ENCODE measurements at places on chromosomes 7 and 10. TPM values are rescaled to one million over a fixed set of nuclear protein-coding genes. Genes with fewer than 3 reads are reported as not detected.

DNA sequence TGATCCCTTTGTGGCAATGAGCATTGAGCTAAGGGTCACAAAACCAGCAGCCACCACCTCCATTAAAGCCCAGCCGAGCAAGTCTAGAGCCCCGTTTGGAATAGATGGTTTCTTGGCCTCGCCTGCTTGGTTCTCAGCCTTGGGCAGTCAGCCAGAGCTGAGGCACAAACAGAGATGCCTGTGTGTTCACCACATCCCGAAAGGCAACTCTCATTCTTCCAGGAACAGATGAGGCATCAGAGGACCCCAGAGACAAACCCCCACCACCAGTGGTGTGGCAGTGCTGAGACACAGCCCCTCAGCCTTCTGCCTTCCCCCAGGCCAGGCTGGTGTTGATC, 203.3 kb upstream of the ZMIZ1 start:
- no peak for DNase-seq

The PDE6C gene
- total RNA-seq, result not detected

The CPA5 gene
- 0.56 TPM for total RNA-seq

DNA sequence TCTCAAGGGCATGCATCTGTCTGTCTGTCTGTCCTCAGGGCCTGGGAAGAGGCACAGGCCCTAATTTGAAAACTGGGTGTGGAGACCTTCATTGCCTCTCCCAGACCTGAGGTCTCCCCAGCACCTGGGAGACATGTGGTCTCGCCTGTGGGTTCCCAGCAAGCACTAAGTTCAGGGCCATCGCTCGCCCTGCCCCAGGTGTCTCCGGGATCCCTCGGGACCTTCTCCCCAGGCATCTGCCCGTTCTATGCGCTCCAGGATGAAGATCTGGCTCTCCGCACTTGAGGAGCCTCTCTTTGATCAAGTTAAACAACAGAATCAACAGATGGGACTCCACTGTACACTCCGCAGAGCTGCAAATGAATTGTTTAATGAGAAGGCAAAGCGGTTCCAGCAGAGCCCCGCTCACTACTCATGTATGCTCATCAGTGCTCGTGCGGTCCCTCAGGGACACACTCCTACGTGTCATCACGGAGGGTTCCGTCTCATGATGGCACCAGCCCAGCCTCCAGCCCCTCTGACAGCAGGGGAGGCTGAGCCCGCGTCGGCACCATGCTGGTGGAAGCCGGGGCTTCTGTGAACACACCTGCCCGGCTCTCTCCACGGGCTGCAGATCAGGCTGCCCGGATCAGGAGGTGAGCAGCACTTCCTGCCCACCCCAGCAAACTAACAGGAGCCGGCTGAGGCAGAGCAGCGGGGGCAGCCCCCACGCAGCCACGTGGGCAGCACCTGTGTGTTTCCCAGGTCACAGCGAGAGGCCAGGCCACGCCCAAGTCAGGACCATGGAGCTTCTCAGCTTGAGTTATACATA, 132.8 kb downstream of the TCERG1L start:
- DNase-seq, result no peak

DNA sequence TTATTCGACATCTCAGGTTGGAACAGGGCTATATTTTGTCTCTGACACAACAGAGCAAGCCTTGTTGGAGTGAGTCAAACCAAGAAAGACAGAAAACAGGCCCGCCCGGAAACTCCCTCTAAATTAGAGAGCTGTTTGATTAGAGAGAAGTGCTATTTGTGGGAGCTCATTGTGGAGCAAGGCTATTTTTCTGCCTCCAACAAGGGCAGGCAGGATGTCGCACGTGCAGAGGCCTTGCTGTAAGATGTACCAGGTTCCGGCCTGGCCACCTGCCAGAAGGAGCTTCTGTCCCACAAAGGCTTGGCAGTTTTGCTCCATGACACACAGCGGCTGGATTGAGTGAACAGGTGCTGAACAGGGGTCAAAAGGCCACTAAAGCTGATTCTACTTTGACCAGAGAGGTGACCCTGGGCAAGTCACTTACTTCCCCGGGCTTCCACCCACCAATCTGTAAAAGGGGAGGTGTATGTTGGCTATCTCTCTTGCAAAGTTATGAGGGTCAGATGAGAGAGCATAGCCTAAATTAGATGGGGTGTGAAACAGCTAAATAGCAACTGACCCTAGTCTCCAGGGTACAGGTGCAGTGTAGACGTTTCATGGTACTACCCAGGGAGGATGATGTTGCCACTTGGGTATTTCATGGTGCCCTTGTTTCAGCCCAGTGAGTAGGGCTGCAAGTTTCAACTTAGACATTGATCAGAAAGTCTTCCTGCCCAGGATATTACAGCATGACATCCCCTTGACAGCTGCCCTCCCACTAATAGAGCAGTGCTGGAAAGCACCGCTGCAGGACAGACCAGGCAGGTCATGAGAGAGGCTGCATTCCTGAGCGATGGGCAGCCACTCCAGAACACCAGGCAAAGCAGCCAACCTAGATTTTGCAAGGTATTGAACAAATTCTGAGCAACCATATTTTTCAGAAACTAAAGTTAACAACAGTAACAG, 62.0 kb downstream of the VSTM4 start:
- DNase-seq, result peak; percentile 34

DNA sequence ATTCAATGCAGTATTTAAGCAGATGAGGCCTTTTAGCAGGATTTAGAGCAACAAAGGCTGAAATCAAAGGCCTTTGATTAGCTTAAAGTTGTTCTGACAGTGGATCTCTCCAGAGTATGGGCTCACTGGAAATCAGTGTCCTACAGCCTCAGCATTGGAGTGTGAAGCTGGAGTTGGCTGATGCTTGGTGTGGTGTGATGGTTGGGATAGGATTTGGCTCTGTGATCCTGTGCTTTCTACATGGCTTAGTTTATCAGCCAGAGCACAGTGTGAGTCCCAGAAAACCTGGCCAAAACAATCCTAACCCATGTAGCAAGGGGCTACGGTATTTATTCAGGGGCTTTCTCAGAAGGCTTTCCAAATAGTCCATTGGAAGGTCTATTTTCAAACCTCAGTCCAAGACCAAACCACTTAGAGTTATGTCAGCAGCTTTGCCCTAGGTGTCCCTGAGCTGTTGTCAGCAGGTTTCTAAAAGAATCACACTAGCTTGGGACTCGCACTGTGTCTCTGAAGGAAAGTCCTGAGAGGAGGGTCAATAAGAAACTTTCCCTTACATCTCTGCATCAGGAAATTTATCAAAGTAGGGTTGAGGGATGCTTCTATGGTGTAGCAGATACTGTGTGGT, 65.4 kb upstream of the ANKRD1 start:
- DNase-seq, result no peak

DNA sequence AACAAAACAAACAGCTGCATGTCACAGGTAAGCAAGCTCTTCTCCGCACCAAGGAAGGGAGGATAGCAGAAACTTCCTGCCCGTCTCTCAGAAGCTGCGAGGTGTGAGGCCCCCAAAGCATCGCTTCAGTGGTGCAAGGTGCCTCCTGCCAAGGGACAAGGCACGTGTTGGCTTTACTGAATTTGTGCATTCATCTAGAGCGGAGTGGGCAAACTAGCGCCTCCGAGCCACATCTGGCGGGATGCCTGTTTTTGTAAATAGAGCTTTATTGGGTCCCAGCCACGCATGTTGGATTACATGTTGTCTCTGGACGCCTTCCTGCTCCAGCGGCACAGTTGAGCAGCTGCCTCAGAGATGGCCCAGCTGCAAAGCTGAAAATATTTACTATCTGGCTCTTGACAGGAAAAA, 27.7 kb downstream of the PHYH start:
- no peak for DNase-seq

- peak; percentile 8 for DNase-seq
Observed at GRCh38 chr7:141158561-141158960, 84.7 kb downstream of the TMEM178B start.

GRCh38 chr10:30048768-30049517, 10.4 kb downstream of the JCAD start:
- no peak for DNase-seq

- no peak for DNase-seq
Observed at GRCh38 chr10:75486591-75486990, 55.2 kb downstream of the LRMDA start.

DNA sequence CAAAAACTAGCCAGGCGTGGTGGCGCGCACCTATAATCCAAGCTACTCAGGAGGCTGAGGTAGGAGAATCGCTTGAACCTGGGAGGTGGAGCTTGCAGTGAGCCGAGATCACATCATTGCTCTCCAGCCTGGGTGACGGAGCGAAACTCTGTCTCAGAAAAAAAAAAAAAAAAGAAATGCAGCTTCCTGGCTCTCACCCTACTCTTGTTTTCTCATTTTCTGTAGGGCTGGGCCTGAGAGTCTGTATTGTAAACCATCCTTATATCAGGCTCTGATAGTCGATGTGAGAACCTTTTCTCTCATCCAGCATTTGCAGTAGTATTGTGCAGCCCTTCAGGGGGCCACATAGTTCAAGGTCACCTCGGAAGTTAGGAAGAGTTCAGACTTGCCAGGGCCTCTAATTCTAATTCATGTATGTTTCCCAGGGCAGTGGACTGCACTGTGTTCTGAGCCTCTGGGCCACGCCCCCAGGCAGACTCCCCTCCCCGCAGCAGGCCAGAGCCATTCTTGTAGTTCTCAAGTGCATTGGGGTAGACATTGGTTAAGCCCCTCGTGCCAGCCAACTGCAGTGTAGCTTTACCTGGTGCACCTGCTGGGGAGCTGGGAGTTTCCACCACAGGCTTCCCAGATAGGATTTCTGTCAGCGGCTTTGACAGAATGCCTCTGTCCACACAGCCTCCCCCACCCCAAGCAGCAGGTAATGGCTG, 38.3 kb upstream of the PDCD4 start:
- DNase-seq, result peak; percentile 33

DNA sequence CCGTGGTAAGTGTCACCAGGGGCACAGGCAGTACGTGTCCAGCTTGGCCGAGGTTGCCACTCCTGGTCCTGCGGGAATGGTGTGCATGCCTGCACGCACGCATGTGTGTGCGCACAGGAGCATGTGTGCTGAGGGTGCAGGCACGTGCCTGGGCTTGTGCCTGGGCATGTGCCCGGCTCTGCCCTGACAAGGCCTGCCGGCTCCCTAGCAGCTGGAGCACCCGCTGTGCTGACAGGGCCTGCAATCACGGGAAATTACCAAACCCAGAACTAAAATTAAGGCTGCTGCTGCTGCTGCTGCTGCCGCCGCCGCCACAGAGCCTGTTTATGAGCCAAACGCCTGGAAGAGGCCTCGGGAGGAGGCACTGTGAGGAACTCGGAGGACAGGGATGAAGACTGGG, 28.7 kb downstream of the GHRHR start:
- no peak for DNase-seq

DNA sequence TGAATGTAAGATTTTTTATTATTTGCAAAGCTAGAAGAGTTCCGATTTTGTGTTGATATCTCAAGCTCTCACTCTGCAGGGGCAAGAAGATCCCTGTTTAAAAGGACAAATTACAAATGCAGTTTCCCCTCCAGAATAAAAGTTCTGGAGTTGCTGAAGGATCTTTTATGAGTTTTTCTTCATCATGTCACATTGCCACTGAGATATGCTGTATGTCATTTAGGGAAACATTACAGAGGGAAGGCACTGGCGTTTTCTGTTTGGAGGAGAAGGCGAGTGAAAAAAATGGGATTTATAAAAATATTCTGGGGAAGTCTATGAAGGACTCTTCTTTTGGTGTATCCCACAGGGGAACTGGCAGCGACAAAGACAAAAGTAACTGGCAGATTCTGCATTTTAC, 57.4 kb downstream of the POU6F2 start:
- no peak for DNase-seq

DNA sequence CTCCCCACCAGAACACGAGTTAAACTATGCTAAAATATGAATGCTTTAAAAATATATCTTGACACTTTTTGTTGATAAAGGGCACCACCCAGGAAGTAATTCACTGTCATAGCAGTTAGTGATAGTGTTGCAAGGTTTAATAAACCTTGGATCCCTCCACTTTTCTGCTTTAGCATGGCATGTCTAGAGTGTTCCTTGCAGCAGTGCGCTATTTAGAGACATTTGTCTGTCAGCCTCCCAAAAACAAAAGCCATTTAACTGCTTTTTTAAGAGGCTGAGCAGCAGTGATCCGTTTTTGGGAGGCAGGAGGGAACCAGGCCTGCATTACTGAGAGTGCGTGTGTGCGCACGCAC, 69.6 kb upstream of the RAB11FIP2 start:
- DNase-seq, result no peak

GRCh38 chr7:155984609-155985405, 172.5 kb upstream of the SHH start:
- DNase-seq, result no peak

The LRRN3 gene
- total RNA-seq, result 8.0 TPM

The MSMB gene
- total RNA-seq, result not detected

GRCh38 chr10:103715430-103715829, 139.9 kb downstream of the SH3PXD2A start:
- no peak for DNase-seq

GRCh38 chr7:70680743-70681468, 451.0 kb upstream of the GALNT17 start:
- DNase-seq, result no peak

The MYOZ1 gene
- not detected for total RNA-seq

The HOXA11 gene
- total RNA-seq, result not detected

- DNase-seq, result no peak
Observed at GRCh38 chr7:82126576-82126975, 317.0 kb downstream of the CACNA2D1 start.

GRCh38 chr10:112950714-112951358, 789 bp downstream of the TCF7L2 start:
- peak; percentile 39 for DNase-seq

DNA sequence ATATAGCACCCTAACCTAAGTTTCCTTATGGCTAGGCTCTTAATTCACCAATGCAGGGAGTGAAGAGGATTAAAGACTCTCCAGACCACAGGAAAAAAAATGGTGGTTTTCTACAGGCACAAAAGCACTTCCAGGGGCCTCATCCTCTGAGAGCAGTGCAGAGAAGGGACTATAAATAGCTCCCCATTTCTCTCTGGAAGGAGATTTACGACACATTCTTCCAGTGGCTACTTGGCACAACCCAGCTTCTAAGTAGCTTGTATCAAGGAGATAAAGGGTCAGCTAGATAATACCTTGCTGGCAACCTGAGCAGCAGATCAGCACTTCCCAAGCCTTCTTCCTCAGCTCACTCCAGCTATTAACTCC, 73.5 kb downstream of the CRPPA start:
- no peak for DNase-seq

GRCh38 chr7:14839307-14839706, 63.2 kb downstream of the DGKB start:
- DNase-seq, result no peak

DNA sequence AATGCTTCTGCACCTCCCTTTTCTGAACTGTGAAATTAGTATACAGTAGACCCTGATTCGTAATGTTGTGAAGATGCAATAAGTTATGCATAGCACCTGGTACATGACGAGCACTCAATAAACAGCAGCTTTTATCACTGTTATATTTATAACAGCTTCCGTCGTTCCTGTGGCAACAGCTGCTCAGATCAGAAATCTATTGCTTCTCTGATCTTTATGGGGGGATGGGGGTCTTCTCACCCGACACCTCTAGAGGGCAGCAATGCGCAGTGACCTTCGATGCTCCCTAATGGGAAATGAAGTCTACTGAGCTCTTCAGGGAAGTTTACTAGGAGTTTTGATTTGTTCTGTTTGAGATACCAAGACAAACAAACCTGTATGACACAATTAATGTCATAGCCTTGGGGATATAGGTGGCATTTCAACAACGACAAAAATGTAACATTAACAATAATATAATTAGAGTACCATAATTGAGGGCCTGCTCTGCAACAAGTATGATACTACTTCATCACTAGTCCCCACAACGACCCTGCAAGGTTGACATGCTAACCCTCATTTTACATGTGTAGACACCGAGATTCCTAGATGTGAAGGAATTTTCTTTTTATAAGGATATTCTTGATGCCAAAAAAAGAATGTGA, 289.6 kb downstream of the SFMBT2 start:
- DNase-seq, result peak; percentile 83

Measured in activated CD4-positive, alpha-beta T cell treated with anti-CD3 and anti-CD28 coated beads for 36 hours (primary cell).